ENCODE measurements at places on chromosomes 12 and 14.
A peak's percentile ranks its signal among the peaks of the same experiment; 100 is the strongest.

DNA sequence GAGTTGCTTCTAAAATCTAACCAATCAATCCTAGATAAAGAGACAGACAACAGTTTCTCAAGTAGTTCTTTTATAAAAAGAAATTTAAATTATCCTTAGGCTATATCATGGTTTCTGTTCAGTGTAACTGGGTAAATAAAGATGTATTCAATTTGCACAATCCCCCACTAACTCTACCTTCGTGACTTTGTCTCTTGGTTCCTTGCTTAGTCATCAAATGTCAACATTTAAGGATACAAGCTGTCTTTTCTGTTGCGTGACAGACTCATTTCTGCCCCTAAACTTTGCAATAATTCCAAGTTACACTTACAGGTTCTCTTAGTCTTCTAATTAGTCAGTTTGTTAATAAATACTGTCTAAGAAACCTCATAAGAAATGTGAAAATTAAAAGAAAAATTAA lies 50.6 kb downstream of the SCAF11 start:
- DNase-seq, result no peak

DNA sequence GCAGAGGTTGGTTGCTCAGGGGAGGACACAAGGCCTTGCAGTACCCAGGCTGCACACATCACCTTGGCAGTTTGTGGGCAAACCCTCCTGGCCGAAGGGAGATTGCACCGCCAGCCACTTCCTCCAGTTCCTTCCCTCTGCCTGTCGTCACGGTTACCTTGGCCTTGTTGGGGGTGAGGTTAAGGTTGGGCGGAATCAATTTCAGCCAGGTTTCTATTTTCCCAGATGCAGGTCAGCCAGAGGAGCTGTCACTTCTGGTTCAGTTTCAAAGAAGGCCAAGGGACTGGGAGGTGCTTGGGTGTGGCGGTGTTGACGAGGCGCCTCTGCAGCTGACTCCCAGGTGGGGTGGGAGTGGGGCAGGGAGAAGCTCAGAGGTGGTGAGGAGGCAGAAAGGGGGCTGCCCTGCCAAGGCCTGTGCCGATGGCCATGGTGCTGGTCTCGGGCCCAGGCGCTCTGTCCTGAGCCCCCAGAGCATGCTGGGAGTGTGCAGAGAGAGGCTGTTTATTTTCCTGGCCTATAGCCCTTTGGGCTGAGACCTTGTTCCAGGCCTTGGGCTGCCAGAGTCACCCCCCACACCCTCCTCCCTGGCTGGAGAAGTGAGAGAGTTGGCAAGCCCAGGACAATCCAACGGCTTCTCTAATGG lies 31.4 kb downstream of the JDP2 start:
- no peak for DNase-seq

DNA sequence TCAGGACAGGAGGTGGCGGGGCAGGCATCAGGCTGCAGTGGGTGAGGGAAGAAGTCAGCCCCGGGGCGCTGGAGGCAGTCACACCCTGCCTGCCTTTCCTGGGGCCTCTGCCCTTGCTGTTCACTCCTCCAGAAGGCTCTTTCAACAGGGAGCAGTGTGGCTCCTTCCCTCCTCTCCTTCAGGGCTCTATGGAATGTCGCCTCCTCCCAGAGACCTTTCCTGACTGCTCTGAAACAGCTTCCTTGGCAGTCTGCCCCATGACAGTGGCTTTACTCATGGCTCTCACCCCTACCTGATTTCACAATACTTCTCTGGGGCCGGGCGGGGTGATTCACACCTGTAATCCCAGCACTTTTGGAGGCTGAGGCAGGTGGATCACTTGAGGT lies 7.1 kb downstream of the RHOF start:
- peak; percentile 12 for DNase-seq

DNA sequence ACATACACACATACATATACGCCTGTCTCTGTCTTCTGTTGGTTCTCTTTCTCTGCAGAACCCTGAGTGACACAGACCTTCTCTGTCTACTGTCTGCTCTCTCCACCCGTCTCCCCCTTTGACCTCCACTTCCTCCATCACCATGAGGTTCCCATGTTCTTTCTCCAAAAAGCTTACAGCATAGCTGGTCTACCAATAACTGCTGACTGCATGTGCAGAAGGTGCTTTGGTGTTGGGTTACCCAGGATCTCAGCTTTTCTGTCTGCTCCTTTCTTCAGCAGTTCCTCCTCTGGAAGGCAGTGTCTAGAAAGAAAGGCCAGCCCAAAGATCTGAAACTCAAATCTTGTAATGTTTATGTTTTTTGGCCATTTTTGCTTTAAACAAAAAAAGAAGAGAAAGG lies 125.6 kb downstream of the SMOC1 start:
- DNase-seq, result no peak

All from effector CD8-positive, alpha-beta T cell (primary cell).